ENCODE measurements at places on chromosomes 11 and 22.

DNA sequence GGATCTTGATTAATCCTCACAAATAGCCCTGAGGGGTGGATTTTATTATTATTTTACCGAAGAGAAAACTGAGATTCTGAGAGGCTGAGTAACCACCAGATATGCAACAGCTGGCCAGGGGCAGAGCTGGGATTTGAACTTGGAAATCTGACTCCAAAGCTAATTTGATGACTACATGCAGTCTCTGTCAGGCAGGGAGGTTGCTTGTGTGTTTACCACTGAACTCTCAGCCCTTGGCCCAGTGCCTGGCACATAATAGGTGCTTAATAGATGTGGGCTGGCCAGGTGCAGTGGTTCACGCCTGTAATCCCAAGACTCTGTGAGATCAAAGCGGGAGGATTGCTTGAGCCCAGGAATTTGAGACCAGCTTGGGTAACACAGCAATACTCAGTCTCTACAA lies 121.7 kb upstream of the CRYBB3 start:
- DNase-seq, result no peak

- peak; percentile 67 for DNase-seq
These were observed 135.4 kb upstream of the LARGE1 start for GRCh38 chr22:34055525-34056200.

GRCh38 chr11:71430166-71430565 lies 18.0 kb downstream of the DHCR7 start:
- no peak for DNase-seq

DNA sequence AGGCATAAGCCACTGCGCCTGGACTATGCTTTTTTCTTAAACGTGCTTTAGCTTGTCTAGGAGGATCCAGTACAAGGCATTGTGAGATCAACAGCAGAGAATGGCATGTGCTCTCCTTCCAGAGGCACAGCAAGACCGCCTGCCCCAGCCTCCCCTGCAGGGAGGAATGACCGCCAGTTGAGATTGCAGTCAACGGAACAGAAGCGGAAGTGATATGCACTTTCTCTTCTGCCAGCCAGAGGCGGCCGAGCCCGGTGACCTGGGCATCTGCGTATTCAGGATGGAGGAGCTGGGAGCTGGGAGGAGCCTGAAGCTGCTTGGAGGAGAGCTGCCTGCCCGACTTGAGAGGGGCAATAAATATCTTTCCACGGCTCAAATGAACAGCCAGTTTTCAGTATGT lies 243.0 kb downstream of the CTTN start:
- DNase-seq, result no peak

DNA sequence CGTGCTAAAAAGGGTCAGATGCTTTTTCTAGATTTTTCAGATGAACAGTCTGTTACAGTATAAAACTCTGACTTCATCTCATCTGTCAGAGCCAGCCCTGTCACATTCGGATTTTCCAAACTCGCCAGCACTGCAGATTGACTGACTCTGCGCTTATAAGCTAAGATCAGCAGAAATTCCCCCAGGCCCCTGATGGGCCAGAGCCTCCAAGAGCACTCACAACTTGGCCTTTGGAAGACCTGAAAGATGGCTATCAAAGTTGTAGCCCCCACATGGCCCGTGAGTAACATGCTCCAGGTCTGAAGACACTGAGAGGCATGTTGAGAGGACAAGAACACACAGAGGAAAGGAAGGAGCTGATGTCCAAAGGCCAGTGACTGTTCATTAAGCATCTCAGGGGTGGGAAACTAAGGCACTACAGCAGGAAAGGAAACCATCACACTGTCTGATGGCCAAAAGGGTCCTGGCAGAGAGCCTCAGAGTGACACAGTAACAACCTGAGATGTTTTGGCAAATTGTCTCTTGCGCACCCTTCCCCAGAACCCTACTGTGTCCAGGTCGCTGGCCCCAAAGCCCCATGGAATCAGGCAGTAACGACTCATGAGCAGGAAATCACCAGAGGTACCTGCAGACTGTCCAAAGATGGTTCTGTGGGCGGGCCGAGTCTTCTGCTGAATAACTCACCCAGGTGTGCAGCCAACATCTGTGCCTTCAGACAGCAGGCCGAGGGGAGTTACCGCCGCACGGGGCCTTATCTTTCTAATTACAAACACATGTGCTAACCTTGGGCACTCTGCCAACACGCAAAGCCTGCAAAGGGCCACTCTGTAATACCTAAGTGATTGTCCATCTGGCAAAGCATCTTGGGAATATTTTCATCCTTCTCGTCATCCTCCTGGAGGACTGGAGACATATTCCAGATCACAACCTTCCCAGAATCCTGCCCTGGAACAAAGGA lies 23.6 kb downstream of the HIRA start:
- no peak for DNase-seq

DNA sequence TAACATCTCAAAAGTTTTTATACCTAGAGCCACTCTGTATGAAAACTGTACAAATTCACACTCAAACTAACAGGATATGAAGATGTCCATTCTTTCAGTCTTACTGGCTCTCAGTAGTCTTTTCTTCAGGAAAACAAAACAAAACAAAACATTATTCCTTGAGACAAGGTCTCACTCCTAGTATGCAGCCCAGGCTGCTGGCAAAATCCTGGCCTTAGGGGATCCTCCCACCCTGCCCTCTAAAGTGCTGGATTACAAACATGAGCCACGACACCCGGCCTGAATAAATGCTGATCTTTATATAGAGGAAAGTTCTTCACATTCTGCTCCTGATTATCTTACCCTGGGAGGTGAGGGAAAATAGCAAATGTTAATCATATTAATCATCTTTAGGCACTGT lies 5.1 kb downstream of the APOL2 start:
- DNase-seq, result no peak

DNA sequence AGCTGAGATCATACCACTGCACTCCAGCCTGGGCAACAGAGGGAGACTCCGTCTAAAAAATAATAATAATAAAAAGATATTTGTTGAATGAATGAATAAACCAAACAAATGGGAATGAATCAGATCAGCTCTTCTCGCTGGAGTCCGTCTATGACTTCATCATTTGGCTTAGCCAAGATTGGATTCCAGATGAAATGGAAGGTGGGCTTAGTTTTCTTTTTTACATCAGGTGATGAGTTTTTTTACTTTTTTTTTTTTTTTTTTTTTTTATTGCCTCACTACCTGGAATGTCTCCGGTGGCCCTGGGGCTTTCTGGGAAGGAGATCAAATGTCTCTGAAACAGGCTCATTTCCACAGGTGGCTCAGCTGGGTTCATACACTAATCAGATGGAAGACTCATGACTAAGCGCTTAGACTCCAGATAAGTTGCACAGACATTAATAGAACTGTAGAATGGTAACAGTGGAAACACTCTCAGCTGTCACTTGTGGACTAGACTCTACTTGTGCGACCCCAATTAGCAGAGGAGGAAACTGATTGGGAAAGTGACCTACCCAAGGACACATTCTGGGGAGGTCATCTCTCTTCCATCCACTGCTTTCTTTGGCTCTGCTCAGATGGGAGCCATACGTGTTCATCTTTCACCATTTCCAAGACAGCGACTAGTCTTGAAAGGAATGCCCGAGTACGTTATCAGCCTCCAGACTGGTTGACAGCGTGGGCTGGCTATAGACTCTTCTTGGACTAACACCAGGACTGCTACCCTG lies 20.5 kb upstream of the RBFOX2 start:
- no peak for DNase-seq

- no peak for DNase-seq
These were observed 2.1 kb downstream of the CHRNA10 start for GRCh38 chr11:3669128-3669527.

- no peak for DNase-seq
These were observed 11.2 kb downstream of the GRIK4 start for GRCh38 chr11:120522736-120523135.

- DNase-seq, result no peak
These were observed 4.1 kb downstream of the PRG2 start for GRCh38 chr11:57386178-57386940.

GRCh38 chr11:69941546-69942332 lies 122.5 kb upstream of the FGF3 start:
- DNase-seq, result no peak

- no peak for DNase-seq
These were observed 46.8 kb downstream of the CACNA1I start for GRCh38 chr22:39617342-39617741.

- no peak for DNase-seq
These were observed 273.9 kb downstream of the TBC1D22A start for GRCh38 chr22:47036352-47036751.

DNA sequence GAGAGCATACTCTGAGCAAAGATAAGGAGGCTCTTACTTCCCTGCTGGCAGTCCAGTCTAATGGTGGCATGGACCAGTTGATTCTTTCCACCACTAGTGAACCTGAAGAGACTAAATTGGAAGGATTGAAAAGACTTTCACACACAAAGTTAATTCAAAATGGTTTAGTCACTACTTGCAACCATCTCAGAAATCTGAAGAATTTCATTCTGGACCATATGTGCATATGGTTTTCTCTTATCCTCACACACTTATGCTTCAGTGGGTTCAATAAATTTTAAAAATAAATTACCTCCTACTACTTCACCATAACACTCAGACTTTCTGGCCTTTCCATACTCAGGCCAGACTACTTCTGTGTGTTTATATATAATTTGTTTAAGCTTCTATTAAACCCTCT lies 44.7 kb downstream of the CADM1 start:
- no peak for DNase-seq

DNA sequence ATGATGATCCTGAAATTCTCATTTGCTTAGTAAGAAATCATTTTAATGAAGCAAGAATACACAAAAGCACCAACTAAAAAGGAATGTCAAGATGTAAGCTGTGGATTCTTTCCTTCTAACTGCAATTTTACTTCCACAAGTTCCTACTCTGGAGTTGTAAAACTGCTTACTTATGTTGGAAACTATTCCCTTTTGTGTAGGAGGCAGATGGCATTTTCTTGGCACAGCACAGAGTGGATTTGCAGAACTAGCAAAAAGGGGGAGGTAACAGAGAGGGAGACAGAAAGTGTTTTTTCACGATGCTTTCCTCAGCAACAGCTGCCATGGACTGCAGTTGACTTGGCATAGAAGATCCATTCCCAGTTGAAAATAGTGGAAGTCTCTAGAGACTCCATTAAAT lies 1112.0 kb upstream of the RAG2 start:
- DNase-seq, result no peak

DNA sequence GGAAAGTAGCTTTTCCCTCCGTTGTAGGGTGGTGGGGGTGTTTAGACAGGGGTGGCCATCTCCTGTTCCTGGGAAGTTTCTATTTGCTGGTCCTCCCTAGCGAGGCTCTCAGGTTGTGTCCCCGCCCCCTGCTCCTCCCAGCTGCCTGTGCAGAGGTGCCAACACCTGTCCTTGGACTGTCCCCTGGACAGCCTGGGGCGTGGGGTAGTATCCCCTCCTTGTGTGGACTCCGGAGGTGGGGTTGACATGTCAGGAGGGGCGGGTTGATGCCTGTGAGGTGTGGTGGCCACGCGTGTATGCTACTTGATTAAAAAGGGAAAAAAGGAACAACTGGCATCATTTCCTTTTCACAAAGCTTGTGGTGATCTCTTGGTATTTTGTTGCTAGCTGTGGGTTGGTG lies 14.3 kb upstream of the RANBP1 start:
- DNase-seq, result no peak

- DNase-seq, result no peak
These were observed 19.7 kb downstream of the P2RX3 start for GRCh38 chr11:57357856-57358255.

- DNase-seq, result no peak
These were observed 40.9 kb downstream of the TCF20 start for GRCh38 chr22:42229455-42230149.

GRCh38 chr11:128471138-128471661 lies 116.2 kb downstream of the ETS1 start:
- peak; percentile 97 for DNase-seq

DNA sequence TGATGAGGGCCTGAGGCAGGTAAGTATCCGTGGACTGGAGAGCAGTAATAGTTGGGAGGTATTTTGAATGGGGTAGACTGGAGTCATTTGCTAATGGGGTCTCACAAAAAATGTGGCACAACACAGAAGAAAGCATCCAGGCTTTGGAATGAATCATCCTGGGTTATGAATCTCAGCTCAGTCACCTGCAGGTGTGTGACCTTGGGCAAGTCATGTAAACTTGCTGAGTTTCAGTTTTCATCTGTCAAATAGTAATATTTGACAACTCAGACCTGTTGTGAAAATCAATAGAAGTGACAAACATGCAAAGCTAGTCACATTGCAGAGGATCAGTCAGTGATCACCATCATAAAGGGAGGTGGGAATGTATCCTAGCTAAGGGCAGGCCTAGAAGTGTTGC lies 232.0 kb upstream of the TENM4 start:
- no peak for DNase-seq

DNA sequence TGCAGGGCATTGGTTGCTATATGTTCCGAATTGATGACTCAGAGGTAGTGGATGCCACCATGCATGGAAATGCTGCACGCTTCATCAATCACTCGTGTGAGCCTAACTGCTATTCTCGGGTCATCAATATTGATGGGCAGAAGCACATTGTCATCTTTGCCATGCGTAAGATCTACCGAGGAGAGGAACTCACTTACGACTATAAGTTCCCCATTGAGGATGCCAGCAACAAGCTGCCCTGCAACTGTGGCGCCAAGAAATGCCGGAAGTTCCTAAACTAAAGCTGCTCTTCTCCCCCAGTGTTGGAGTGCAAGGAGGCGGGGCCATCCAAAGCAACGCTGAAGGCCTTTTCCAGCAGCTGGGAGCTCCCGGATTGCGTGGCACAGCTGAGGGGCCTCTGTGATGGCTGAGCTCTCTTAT lies 5.4 kb upstream of the TTC36 start:
- DNase-seq, result no peak

- DNase-seq, result no peak
These were observed 1.1 kb downstream of the SHANK2 start for GRCh38 chr11:71251151-71251721.

GRCh38 chr11:7596975-7597391 lies 76.3 kb downstream of the CYB5R2 start:
- no peak for DNase-seq

- DNase-seq, result no peak
These were observed 61.8 kb downstream of the CD82 start for GRCh38 chr11:44627165-44627789.

- no peak for DNase-seq
These were observed 1125.2 kb upstream of the CNTN5 start for GRCh38 chr11:97895572-97895971.

GRCh38 chr11:120342226-120342625 lies 6.0 kb downstream of the ARHGEF12 start:
- no peak for DNase-seq

GRCh38 chr11:10522921-10523320 lies 18.1 kb downstream of the RNF141 start:
- DNase-seq, result peak; percentile 92
